ENCODE measurements at places on chromosomes 11 and 22.

- DNase-seq = no peak
Observed at GRCh38 chr11:33060271-33060670, 20.9 kb downstream of the TCP11L1 start.

DNA sequence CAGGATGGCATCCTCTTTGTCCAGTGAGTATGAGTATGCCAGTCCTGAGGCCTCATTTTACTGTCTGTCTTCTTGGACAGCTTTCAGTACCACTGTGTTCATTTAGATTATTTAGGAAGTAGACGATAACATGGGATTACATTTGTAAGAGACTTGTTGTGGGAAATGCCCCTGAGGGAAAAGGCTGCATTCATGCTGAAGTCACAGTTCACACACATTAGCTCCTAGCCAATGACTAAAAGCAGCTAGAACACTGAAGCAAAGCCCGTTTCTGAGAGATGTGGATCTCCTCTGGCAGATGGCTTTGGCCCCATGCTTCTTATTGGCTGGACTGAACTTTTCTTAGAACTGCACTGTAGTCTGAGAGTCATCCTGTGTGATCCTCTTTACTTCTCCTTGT, 242.4 kb downstream of the FAM76B start:
- DNase-seq = no peak

DNA sequence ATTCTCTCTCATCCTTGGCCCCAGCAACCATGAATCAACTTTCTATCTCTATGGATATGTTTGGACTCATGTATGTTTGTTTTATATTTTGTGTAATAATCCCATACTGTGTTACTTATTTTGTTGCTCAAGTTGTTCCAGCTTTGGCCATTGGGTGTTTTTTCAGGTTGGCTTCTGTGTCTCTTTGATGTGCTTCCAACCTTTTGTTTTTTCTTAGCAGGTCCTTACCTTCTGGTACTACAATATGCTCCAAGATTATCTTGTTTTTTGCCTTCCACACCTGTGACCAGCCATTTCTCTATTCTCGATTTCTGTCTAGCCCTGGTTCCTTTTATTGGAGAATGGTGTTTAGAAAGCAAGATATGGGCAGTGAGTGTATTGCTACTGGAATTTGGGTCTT, 14.2 kb downstream of the GVQW3 start:
- DNase-seq = no peak

DNA sequence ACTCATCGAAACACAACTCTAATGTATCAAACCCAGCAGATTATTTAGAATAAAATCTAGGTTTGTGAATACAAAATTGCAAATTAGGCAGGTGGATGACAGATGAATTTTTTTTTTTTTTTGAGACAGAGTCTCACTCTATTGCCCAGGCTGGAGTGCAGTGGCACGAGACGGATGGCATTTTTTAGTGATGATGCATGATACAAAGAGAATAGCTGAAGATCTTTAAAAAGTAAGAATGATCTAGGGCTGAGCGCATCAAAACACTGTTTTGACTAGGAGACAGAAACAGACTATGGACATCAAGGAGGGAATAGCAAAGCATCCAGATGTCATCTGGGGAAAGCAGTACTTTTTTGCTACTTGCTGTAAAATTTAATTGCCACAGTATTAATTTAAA, 63.8 kb downstream of the IMMP1L start:
- no peak for DNase-seq

GRCh38 chr11:57633394-57634070, 16.2 kb downstream of the YPEL4 start:
- no peak for DNase-seq

DNA sequence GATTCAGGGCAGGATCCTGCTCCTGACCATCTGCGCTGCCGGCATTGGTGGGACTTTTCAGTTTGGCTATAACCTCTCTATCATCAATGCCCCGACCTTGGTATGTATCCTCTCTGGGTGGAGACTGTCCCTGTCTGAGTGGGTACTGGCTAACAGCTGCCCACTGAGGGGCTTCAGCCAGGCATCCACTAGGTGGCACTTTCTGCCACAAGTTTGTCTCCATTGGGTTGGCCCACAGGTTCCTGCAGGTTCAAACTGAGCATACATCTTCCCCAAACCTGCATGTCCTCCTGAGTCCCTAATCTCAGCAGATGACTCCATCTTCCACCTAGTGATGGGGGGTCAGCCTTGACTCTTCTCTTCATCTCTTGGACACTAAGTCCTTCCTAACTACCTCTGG, 4.4 kb downstream of the SLC2A11 start:
- no peak for DNase-seq

DNA sequence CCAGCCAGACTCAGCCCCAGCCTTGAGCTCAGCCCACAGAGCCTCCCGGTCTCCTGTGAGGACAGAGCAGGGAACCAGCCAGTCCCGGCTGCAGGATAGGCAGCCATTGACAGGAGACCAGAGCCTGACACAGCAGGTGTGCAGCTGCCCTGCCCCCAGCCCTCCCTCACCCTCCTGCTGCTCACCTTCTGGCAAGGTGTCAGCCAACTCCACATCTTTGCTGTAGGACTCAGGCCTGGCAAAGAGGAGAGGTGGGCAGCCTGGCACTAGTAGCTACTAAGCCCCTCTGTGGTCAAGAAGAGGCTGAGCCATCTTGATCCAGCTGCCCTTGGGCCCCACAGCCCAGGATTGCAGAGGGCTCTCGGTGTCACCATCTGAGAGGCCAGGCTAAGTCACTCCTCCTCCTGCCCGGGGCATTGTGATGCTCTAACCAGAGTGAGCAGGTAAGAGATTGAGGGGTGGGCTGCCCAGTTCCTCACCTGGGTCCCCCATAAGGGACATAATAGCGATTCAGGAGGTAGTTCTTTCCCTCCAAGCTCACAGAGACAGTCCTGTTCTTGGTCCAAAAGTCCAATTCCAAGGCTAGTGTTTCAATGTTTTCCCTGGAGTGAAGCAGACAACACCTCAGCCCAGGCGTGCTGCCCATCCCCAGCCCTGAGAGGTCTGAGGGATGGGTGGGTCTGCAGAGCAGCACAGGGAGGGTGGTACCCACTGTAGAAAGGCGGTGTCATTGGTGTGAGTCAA, 18.6 kb downstream of the TREH start:
- DNase-seq = no peak

- no peak for DNase-seq
Observed at GRCh38 chr11:17850336-17850735, 115.8 kb downstream of the KCNC1 start.

- peak; percentile 91 for DNase-seq
Observed at GRCh38 chr11:69636512-69637197, 4.3 kb upstream of the CCND1 start.

- no peak for DNase-seq
Observed at GRCh38 chr22:28882545-28882877, 861 bp upstream of the ZNRF3 start.

DNA sequence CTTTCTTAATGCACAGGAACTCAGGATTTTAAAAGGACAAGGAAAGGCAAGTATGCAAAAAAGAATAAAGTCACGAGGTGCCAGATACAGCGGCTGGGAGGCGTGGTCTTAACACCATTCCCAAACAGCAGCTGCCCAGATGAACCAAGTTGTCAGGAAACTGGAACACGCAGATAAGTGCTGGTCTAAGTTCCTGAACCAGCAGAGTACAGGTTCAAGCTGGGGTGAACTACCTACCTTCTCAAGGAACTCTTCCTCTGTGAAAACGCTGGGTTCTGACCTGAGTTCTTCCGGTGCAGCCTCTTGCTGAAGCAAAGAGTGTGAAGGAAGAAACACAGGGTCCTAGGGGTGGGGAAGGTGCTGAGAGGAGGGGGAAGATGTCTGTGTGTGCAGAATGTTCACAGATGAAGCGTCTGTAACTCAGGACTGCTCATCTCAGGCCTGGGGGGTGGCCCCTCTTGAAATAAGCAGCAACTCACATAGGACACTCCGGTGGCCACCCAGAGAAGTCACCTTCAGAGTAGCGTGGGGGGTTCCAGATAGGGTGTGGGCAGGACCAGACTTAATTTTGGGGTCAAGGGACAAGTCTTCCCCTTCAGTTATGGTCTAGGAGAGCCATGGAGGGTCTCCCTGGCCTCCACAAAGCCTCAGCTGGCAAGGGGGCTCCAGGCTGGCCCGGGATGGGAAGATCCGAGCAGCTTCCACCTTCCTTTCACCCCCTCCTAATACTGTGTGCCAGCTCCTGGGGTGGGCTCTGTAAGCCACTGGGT, 3.2 kb downstream of the TPST2 start:
- peak; percentile 68 for DNase-seq

DNA sequence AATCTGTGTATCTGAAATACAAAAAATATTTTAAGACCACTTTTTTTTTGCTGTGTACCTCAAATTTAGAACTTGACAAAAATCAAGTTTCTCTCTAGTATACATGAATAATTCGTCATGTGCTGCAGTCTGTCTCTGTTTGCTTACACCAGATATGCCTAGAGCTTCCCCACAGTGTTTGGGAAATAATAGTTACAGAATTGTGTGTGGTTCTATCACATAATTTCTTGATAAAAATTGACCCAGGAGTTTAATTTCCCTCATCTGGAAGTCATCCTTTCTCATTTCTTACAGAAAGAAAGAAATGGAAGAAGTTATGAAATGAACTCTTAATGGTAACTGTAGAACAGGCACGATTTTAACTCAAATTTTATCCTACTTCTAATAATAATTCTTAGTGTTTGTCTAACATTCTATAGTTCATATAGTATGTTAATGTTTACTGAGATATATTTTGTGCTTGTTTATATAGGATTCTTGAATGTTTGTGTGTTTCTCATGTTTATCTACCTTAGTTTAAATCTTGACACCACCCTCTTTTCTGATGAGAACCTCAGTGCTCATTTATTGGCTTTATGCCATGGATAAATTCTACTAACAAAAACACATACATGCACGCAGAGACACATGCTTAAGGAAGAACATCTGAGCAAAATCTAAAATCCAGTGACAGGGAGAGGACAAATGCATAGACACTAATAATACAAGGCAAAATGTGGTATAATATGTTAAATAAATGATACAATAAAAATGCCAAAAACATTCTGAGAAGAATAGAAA, 61.4 kb upstream of the CTSC start:
- DNase-seq = no peak

GRCh38 chr11:134398644-134399292, 13.3 kb downstream of the B3GAT1 start:
- no peak for DNase-seq

GRCh38 chr11:111426617-111427016, 47.5 kb upstream of the POU2AF1 start:
- no peak for DNase-seq

DNA sequence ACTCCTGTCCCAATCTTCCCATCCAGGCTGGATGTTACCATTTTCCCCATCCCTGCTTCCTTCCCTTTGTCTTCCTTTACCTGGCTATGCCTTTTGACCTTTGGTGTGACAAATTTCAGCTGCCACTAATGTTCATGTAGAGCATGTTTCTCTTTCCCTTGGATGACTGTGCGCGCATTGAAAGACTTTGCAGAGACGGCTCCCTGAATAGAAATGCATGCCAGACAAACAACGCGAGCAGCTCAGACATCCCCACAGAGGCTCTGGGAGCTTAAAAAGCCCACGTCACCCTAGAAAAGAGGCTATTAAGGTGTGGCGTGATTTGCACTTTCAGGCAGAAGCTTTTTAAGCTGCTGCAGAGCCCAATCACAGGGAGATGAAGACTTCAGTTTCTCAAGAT, 202.0 kb downstream of the NTM start:
- no peak for DNase-seq

DNA sequence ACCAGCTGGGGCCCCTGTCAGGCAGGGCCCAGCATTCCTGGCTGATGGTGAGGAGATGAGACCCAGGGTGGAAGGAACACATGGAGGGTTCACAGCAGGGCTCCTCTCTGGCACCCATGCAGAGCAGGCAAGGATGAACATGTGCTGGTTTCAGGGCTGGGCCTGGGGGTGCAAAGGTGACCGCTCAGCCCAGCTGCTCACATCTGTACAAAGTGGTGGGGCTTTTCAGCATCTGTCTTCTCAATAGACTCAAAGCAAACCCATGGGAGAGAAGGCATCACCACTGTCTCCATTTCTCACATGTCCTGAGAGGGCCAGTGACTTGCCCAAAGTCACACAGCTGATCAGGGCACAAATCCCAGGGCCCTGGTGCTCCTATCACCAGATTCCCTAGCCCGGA, 27.3 kb upstream of the TCF20 start:
- no peak for DNase-seq

GRCh38 chr11:38226684-38227083, 1628.6 kb upstream of the RAG2 start:
- DNase-seq = no peak

- DNase-seq = no peak
Observed at GRCh38 chr11:119421351-119421750, 1.6 kb downstream of the THY1 start.

DNA sequence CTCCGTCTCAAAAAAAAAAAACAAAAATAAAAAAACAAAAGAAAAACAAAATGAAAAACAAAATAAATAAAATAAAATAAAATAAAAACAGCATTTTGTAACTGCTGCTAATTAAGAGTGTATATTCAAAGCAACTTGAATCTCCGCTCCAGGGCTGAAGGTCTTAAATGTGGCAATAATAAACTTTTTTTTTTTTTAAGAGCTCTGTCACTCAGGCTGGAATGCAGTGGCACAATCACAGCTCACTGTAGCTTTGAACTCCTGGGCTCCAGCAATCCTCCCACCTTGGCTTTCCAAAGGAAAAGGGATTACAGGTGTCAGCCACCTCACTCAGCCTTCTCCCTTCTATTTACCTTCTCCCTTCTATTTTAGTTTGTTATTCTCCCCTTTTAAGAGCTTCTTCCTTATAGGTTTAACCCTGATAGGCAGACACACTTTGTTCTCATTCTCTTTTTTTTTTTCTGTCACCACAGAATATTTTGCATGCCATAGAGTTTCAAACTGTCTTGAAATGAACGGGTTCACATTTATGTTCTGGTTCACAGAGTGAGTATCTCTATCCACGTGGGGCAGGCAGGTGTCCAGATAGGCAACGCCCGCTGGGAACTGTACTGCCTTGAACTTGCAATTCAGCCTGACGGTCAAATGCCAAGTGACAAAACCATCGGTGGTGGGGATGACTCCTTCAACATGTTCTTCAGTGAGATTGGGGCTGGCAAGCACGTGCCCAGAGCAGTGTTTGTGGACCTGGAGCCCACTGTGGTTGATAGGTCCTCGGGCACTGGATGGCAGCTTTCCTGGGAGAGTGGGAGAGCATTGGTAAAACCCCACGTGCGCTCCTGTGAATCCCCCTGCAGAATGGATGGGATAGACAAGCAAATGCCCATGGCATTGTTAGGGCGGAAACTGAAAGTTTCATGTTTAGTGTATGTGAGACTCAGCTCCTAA, 19.4 kb downstream of the LRRC74B start:
- peak; percentile 60 for DNase-seq

Data from posterior vena cava (tissue), 2 donors.